ENCODE measurements at places on chromosomes 6 and 20.

- DNase-seq, result no peak
These were observed 1.4 kb upstream of the RBPJL start for GRCh38 chr20:45305262-45305661.

- no peak for DNase-seq
These were observed 1.3 kb downstream of the ZGPAT start for GRCh38 chr20:63709149-63709527.

DNA sequence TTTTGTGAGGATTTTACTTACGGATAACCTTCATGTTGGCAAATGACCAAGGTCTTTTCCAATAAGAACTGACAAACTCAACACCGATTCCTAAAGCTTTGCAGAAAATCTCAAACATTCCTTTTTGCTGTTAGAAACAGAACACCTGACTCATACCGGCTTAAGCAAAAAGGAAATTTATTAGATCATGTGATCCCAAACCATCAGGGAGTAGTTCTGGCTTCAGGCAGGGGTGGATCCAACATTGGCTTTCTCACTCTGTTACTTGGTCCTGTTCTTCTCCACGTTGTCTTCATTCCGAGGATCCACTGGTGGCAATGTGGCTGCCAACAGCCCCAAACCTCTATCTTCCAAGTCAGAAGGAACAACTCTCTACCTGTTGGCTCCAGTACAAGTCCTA is 95.9 kb upstream of the PMEPA1 start:
- DNase-seq, result no peak

- DNase-seq, result no peak
These were observed 32.3 kb upstream of the TRDN start for GRCh38 chr6:123668965-123669591.

GRCh38 chr6:159893064-159893463 is 2.3 kb downstream of the MAS1 start:
- DNase-seq, result no peak

All from AG08395 (cell line).